ENCODE measurements at places on chromosomes 3 and 15.

- no peak for DNase-seq
These were observed 7.2 kb upstream of the ZNF148 start for GRCh38 chr3:125382298-125382697.

- no peak for DNase-seq
These were observed at the start of gene TM6SF1 for GRCh38 chr15:83106994-83107840. Gene TM6SF1, plus strand, starts transcription at chr15:83107645. Its CDS starts 36 bp downstream, at chr15:83107681.

GRCh38 chr3:81419228-81419627 lies 342.2 kb downstream of the GBE1 start:
- DNase-seq = no peak

- DNase-seq = no peak
These were observed 775.0 kb downstream of the ROBO1 start for GRCh38 chr3:78992830-78993229.

- no peak for DNase-seq
These were observed 175.8 kb downstream of the XXYLT1 start for GRCh38 chr3:195095035-195095703.

DNA sequence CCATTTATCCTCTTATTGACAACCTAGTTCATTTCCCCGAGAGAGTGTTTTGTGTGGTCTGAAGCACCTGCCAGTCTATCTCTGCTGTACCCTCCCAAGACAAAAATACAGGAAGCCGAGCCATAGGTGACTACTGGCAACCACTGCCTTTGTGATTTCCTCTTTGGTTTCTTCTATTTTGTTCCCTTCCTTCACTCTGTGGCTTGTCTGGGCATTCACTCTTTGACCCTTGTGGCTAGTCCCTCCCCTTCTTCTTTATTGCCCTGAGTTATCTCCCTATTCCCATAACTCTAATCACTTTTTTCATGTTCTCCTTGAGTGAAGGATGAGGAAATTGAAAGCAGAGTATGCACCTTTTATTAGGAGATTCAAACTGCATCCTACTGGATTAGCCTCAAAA lies at the start of gene ADGRG7:
TSS of gene ADGRG7 (plus strand) at position 297 of the 400 bp plus-strand sequence. CDS start 256 bp downstream, outside the sequence.
- DNase-seq = no peak

- no peak for DNase-seq
These were observed 28.3 kb downstream of the MELTF start for GRCh38 chr3:197001106-197001971.

- no peak for DNase-seq
These were observed 116.7 kb upstream of the NEO1 start for GRCh38 chr15:72935521-72935920.

DNA sequence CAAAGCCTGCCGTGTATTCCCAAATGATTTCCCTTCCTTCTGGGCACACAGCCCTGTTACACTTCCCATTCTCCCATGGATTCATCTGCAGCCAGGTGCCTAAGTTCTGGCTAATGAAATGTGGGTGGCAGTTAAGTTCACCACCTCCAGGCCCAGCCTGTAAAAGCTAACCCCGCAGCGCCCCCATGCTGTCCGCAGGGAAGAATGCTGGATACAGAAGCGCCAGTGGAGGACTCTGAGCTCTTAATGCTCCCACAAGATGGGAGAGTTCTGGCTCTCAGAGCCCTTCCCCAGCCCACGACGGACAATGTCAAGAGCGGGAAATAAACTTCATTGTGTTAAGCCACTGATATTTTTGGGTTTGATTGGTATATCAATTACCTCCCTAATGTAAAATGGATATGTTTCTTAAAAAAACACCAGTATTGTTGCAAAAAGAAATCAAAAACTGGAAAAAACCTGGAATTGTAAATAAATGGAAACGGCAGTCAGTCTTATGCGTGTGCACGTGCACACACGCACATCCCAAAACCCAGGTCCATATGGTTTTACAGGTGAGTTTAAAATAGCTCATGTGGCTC lies 37.7 kb upstream of the FGD5 start:
- DNase-seq = peak; percentile 31

- DNase-seq = no peak
These were observed 299 bp downstream of the TYRO3 start for GRCh38 chr15:41559239-41559782.

DNA sequence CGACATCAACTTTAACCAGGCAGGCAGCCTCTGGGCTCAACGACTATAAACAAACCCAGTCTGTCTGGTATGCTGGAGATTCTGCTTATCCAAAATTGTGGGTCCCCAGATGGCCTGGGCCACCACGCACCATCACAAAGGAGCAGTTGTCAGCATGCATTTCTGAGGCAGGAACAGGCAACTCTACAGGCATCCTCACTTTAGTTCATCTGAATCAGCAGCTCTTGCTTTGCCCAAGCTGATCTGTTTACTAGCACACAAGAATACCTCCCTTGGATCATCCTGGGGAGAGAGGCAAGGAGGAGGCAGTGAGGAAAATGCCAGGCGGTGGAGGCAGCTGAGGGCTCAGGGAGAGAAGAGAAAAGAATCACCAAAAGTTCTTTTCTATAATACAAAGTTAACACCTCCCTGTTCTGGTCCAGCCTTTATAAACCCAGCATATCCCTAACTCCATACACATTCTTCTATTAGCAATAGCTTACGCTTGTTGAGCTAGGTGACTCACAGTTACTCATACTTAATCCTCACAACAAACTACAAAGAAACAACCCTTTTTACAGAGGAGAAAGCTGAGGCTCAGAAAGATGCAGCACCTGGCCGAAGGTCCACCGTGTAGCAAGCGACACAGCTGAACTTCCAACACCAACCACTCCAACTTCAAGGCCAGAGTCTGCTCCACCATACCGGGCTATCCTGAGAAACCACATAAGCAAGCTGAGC lies 33.6 kb downstream of the ZDHHC3 start:
- DNase-seq = no peak

GRCh38 chr3:95911767-95912166 lies 902.6 kb upstream of the EPHA6 start:
- DNase-seq = no peak

- DNase-seq = no peak
These were observed 36.6 kb downstream of the LNP1 start for GRCh38 chr3:100437721-100438622.

- no peak for DNase-seq
These were observed 14.0 kb upstream of the DYNC1LI1 start for GRCh38 chr3:32584660-32585059.

GRCh38 chr3:192921793-192922192 lies 4.1 kb upstream of the MB21D2 start:
- DNase-seq = no peak

GRCh38 chr3:150544726-150545125 lies 1.6 kb downstream of the SERP1 start:
- DNase-seq = no peak

DNA sequence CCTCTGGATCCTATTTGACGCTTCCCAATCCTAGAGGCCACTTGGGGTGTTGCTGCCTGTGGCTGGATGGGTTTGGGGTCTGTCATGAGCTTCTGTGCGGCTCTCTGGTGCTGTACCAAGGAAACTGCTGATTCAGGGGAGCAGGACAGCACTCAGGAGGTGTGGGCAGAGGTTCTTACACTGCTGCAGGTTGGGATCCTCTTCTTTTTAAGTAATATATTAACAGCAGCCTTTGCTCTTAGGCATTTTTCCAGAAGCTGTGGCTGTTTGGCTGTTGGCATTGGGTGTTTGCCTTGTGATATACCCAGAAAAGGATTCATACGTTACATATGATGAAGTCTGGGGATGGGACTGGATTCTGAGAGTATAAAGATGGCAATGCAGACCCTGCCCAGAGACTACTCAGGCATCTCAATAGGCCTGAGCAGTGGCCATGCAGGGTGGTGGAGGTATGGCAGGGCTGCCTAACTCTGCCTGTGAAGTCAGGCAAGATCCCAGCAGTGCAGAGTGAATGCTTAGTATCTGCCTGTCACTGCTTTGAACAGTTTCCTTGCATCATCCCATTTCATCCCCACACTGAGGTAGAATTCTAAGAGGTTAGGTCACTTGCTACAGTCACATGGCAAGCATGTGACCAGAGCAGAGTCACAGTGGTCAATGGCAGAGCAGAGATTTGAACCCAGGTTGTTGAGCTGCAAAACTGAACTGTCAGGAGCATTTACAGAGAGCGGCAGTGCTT lies 3.9 kb downstream of the ABHD6 start:
- no peak for DNase-seq

DNA sequence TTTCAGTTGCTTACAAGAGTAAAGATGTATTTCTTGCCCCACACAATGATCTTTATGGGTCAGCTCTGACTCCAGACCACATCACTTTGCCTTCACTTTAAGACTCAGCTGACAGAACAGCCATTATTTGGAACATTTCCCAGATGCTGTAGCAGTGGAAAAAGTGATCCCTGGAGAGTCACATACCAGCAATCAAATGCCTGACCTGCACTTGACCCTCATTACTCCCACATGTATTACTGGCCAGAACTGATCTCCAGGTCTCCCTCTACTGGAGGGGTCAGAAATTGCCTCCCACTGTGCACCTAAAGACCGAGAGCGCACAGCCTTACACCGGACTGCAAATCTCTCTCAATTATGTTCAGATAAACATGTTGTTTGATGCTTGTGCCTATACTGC lies 88.6 kb upstream of the ZNF385D start:
- DNase-seq = no peak

- DNase-seq = no peak
These were observed 123.0 kb downstream of the LRIG1 start for GRCh38 chr3:66377800-66378199.

DNA sequence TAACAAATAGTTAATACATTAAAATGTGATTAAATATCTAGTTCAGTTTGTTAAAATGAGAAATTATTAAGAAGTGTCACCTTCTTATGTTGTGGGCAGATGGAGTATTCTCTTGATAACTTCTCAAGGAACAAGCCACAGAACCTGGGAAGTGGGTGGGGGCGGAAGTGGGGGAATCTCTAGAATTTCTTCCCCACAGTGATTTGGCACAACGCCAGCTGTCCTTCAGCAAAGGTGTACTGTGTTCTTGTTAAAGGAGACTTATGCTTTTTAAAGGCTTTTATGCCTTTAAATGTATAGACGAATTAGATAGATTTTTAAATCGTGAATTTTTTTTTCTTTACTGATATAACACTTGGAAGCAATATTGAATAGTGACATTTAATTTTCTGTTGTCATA lies 42.4 kb downstream of the SEC22A start:
- no peak for DNase-seq

DNA sequence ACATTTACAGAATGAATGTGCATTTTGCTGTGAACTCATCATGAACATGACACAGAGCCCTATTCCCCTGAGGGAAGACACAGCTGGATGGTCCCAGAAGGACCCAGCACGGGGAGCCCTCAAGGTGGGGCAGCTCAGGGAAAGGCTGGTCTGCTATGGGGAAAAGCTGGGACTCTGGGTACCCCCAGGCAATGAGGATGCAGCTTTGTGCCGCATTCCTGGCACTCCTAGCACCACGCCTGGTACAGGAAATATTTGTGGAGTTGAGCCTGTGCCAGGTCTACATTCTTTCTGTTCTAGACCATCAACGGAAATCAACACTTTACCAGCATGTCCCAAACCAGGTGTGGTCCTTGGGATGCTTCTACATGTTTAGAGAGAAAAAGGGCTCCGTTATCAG lies 74.0 kb downstream of the SRGAP3 start:
- DNase-seq = no peak

DNA sequence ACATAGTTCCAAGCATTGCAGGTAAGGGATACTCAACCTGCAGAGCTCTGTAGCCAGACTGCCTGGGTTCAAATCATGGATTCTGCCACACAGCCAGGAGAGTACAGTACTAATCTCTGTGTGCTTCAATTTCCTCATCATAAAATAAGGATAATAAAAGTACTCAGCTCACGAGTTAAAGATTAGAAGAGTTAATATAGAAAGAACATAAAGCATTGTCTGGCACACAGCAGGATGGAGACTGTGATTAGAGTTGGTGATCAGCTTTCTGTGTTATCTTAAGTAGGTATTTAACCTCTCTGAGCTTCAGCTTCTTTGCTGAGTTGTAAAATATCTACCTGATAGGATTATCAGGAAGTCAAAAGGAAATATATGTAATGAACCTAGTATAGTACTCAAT lies 2.7 kb downstream of the CEP70 start:
- no peak for DNase-seq

- DNase-seq = no peak
These were observed 60.0 kb downstream of the NR1I2 start for GRCh38 chr3:119841808-119842471.

GRCh38 chr3:55405436-55405835 lies 81.7 kb downstream of the WNT5A start:
- peak; percentile 5 for DNase-seq

- DNase-seq = no peak
These were observed 9.3 kb upstream of the PRICKLE2 start for GRCh38 chr3:64234571-64234970.

DNA sequence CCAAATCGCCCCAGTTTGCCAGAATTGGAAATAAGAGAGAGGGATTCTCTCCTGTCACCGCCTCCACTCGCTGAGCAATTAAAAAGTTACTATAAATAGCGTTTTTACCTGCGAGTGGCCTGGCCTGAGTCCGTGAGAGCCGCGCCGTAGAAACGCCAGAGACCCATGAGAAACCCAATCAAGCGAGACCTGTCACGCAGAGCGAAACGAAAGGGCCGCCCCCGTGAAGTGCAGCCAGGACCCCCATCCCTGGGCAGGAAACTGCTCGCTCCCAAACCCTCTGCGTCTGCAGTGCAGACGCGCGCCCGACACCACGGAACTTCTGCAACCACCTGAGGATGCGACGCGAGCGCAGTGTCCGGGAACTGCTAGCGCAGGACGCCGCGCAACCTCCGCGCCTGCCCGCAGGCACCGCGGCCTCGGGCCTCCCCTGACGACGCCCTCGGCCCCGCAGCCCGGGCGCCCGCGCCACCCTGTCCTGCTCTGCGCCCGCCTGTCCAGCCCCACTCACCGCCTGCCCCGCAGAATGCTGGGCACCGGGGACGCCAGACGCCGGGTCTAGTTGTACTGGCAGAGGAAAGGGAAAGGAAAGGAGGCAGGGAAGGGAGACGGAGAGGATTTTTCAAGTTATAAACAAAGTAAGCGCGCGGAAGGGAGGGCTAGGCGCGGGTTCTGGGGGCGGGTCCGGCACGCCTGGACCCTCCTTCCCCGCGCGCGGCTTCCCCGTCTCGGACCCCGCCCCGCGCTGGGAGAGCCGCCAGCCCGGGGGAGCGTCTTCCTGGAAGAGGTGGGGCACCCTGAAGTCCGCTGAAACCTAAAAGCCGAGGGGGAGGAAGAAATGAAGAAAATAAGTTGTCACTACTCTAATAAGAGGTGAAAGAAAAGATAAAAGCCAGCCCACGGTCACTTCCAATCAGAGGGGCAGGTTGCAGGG lies at the start of gene PLSCR4:
TSS of gene PLSCR4 (minus strand) at position 657 of the 934 bp plus-strand sequence. CDS start 29,034 bp downstream, outside the sequence.
- no peak for DNase-seq

- no peak for DNase-seq
These were observed 49.8 kb downstream of the BDH1 start for GRCh38 chr3:197505796-197506548.

DNA sequence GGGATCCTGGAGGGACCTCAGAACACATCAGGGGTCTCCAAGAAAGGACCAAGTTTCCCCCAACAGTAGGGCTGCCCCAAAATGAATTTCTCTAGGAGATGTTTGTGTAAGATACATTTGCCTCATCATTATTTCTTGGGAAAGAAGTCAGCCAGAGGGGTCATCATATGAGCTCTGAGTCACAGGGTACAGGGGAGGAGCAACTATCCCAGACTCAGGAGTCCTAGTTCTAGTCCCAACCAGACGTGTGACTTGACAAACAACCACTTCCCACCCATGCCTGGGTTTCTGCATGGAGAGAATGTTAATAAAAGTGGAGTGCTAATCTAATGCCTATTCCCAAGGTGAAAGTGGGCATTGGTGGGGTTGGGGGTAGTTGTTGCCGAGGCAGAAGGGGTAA lies 144.1 kb downstream of the ALDH1A2 start:
- DNase-seq = no peak

- no peak for DNase-seq
These were observed 129.8 kb downstream of the PPM1L start for GRCh38 chr3:160885791-160886286.

- DNase-seq = no peak
These were observed 102.6 kb upstream of the GAP43 start for GRCh38 chr3:115520651-115521245.

Data from activated CD4-positive, alpha-beta T cell treated with anti-CD3 and anti-CD28 coated beads, Interleukin-2, Interleukin-4, amounts not matched to agents 100 ng/mL and 50 ng/mL, durations not matched to agents 16 hours and 8 hours (primary cell).